Stimulated activated CD4-positive, alpha-beta T cell treated with anti-CD3 and anti-CD28 coated beads, Interleukin-1b, Interleukin-23, amount 100 ng/mL, for 4 hours (primary cell): ENCODE measurements at places on chromosomes 11 and 22.

GRCh38 chr22:26322179-26322905 lies 106.7 kb upstream of the ASPHD2 start:
- DNase-seq: no peak

GRCh38 chr11:129275828-129276227 lies 83.7 kb upstream of the ARHGAP32 start:
- no peak for DNase-seq

DNA sequence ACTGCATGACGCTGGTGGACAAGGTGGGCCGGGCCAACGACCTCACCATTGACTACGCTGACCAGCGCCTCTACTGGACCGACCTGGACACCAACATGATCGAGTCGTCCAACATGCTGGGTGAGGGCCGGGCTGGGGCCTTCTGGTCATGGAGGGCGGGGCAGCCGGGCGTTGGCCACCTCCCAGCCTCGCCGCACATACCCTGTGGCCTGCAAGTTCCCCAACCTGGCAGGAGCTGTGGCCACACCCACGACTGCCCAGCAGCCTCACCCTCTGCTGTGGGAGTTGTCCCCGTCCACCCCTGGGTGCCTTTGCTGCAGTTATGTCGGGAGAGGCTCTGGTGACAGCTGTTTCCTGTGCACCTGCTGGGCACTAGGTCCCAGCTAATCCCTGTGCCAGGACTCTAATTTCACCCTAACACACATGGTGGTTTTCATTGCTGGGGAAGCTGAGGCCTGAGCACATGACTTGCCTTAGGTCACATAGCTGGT lies 49.0 kb upstream of the PPP6R3 start:
- no peak for DNase-seq

DNA sequence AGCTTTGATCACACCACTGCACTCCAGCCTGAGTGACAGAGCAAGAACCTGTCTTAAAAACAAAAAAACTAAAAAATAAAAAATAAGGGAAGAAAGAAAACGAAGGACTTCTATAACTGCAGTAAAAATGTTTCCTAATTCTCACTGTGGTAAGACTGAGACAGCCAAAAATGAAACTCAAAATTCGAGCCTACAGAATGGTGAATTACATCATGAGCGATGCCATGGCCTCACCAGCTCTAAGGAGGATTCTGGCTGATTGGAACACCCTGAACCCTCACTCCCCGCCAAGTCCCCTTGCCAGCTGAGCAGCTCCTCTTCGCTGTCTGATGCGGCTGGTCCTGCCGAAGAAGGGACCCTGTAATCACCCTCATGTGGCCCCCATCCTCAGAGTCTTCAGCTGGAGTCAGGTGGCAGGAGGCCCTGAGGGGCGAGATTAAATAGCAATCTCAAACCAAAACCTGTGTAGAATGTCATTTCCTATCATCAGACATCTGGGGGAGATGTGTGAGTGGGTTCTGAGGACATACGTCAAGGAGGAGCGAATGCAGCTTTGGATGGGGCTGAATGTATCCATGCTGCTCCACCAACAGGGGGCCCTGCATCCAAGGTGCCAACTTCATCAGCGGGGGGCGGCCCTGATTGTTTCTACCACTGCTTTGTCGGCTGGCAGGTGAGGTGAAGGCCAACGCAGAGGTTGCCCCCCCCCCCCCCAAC lies 29.2 kb downstream of the PDGFB start:
- no peak for DNase-seq

DNA sequence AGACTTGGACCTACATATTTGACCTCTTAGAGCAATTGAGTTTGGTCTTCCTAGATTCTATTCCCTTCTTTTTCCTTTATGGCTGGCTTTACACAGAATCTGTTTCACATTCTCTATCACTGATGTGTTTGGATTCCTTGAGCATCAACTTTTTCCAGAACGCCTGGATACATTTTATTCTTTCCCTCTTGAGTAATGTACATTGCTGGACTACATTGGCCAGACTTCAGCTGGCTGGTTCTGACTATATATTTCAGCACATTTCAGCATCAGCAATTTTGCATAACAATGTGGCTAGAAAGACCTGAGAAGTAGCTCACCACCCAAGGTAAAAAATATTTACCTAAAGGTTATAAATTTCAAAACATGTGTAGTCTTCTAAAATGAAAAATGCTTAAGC lies 2198.2 kb upstream of the RAG2 start:
- no peak for DNase-seq

DNA sequence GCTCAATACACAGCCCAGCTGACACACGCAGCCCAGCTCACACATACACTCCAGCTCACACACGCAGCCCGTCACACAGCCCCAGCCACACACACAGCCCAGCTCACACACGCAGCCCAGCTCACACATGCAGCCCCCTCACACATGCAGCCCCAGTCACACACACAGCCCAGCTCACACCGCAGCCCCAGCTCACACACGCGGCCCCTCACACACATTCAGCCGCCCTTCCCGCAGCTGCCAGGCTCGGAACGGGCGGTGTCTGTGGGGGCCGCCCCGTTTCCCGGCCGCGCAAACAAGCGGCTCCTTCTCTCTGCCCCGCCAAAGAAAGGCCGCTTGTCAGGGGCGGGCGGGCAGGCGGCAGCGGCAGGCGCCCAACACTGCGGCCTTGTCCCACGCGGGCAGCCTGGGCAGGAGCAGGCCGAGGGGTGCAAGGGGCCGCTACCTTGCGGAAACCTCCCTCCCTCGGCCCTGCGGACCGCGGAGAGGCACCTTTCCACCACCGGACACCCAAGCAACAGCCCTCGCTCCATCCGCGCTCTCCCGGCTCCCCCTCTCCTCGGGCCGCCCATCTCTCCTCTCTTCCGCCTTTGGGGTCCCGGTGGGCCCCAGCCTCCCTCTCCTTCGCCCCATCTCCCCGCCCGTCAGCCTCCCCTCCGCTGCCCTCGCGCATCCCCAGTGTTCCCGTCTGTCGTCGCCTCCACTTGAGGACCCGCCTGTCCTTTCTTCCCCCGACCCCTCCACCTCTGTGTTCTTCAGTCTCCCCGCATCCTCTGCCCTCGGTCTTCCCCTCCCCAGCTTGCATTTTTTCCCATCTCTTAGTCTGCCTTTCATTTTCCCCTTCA lies 2.2 kb downstream of the PHLDB1 start:
- DNase-seq: peak; percentile 25

GRCh38 chr22:33447733-33448132 lies 389.6 kb upstream of the SYN3 start:
- DNase-seq: no peak

DNA sequence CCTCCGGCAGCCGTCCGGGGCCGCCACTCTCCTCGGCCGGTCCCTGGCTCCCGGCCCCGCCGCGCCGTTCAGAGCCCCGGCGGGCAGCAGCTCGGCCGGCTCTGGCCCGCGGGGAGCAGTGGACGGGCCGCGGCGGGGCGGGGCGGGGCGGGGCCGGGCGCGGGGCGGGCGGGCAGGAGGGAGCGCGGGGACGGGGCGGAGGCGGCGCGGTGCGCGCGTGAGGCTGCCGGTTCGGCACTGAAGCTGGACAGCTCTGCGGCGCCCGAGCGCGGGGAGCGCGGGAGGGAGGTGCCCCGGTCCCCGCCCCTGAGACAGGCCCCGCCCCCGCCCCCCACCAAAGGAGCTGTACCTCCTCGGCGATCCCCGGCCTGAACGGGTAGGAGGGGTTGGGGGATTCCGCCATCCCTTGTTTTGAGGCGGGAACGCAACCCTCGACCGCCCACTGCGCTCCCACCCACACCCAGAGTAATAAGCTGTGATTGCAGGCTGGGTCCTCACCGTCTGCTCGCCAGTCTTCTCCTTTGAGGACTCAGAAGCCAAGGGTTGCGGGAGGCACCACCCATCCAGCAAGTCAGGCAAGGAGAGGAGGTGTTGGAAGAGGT lies at the start of gene DRD2:
TSS of gene DRD2 (minus strand) at position 239 of the 602 bp plus-strand sequence. CDS start 50,747 bp downstream, outside the sequence.
- DNase-seq: no peak

DNA sequence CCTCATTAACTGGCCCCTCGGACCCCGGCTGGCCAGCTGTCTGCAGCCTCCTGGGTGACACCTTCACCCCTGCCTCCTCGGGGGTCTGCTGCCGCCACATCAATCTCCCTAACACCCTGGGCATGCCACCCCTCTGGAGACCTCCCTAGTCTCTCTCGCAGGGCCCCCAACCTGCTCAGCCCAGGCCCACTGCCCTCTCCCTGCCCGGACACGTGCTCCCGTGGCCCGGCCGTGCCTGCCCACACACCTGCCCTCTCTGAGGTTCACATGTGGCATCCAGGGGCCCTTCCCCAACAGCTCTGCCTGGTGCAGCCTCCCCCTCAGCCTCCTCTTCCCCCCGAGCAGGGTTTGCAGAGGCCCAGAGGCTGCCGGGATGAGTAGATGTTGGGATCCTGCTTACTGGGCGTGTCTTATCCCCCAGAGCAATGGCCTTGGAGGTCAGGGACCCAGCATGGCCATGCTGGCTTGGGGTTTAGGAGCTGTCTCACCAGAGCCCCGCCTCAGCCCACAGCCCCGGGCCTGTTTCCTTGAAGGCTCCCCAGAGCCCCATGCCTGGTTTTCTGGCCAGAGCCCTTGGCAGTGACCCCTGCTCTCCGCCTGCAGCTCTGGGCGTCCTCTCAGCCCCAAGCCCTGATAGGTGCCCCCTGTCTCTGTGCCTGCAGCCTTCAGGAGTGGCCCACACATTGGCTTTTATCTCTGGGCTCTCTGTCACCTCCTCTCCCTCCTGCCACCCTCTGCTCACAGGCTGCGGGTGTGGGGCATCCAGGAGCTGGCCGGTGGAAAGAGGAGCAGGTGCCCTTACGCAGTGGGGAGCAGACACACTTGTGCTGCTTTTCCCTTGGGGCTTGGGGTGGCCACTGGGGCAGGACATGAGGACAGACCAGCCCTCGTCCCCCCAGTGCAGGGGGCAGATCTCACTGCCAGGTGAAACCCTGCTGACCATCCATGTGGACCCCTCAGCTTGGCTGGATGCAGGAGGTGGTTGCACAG lies 25.7 kb upstream of the SEPTIN5 start:
- no peak for DNase-seq

DNA sequence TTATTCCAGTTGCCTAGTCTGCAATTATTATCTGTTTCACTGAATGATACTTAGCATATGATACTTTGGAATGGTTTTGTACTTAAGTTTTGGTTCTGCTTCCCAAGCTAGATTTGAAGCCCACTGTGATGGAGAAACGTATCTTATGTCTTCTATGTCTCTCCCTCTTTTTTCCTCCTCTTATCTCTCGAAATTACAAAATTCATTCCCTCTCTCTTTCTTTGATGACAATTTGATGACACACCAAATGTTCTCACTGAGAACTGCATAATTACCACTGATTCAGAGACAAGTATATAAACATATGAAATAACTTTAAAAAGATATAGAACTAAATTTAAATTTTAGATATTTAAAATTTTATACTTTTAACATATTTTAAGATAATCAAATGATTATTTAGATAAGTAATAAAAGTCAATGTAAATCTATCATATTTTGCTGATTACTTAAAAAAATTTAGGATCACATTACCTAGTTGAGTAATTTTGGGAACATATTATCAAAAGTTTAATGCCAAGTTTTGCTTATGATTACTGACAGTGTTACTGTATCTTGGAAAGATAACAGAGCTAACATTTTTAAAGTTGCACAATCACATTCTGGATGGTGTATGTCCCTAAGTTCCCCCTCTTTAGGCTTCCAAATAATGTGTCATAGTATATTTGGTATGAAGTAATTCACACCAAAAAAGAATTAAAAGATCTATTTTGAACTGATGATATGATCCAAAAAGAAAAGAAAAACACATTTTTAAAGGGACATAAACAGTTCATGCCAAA lies 255.3 kb downstream of the SBF2 start:
- DNase-seq: no peak
